Chondrocyte (in vitro differentiated cells): ENCODE measurements at places on chromosomes 2 and 18. TPM values are rescaled to one million over a fixed set of nuclear protein-coding genes. Genes with fewer than 3 reads are reported as not detected.

DNA sequence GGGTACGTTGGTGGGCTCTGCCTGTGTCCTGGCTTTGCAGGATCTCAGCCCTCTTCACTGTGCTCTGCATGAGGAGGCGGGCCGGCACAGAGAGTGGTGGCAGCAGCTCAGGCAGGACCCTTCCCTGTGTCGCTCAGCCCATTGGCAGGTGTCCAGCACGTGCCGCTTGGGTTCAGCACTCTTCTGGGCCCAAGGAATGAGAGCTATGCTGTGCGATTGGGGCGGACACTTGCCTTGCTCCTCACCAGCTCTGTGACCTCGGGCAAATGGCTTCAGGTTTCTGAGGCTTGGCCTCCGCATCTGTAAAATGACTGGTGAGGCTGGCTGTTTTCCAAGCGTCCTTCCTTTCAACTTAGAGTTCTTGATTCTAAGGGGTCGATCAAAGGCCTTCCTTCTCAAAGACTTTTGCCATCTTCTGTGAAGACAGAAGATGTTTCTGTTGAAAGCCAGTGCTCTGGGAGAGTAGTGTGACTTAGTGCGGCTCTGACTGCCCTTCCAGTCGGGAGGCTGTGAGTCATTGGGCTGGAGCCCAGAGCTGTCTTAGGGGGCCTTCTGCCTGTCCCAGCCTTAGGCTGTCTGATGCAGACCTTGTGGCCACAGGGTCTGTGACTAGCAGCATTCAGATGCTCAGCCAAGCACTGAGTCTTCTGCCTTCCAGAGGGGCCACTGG is 35.6 kb downstream of the GLI2 start:
- H3K27me3 ChIP-seq: no peaks in the 10 kb centered on the region
- H3K4me1 ChIP-seq: peaks cover 65% of the 10 kb centered on the region
- H3K4me3 ChIP-seq: no peak overlapping the region
- DNase-seq: peak; percentile 89
- no peaks in the 10 kb centered on the region for H3K36me3 ChIP-seq

DNA sequence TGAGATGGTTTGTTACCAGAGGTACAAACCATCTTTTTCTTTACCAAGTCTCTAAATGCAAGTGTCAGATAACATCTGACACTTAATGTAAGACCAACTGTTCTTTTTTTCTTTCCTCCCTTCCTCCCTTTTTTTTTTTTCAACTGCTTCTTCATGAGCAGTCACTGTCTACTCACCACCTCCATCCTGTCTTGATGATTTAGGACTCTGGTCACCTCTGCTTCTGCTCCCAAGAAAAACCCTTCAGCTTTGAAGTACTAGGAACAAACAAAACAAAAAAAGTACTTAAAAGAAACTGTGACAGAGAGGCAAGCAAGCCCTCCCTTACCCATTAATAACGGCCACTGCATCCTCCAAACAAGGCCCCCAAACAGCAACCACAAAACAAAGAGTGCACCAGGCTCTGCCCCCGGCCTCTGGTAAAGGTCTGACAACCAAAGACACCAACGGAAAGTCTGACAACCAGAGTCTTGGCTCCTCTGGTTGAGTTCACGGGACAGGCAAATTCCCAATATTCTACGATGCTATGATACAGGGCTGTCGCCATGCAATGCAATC is 141.0 kb downstream of the ARL4C start:
- H3K4me3 ChIP-seq: no peak overlapping the region
- no peak overlapping the region for H3K27ac ChIP-seq
- peaks cover 6% of the 10 kb centered on the region for H3K36me3 ChIP-seq
- H3K4me1 ChIP-seq: peaks cover 8% of the 10 kb centered on the region
- no peak for DNase-seq
- no peaks in the 10 kb centered on the region for H3K27me3 ChIP-seq

TXNDC2 gene
- 0.17 to 0.41 TPM (median 0.28 TPM) in 3 replicates for total RNA-seq

- peak; percentile 90 for DNase-seq
- H3K36me3 ChIP-seq: peaks cover 12% of the 10 kb centered on the region
- H3K4me1 ChIP-seq: peaks cover 48% of the 10 kb centered on the region
- H3K27me3 ChIP-seq: no peaks in the 10 kb centered on the region
Measured at GRCh38 chr2:231714639-231715498, 6.5 kb downstream of the PTMA start.

DNA sequence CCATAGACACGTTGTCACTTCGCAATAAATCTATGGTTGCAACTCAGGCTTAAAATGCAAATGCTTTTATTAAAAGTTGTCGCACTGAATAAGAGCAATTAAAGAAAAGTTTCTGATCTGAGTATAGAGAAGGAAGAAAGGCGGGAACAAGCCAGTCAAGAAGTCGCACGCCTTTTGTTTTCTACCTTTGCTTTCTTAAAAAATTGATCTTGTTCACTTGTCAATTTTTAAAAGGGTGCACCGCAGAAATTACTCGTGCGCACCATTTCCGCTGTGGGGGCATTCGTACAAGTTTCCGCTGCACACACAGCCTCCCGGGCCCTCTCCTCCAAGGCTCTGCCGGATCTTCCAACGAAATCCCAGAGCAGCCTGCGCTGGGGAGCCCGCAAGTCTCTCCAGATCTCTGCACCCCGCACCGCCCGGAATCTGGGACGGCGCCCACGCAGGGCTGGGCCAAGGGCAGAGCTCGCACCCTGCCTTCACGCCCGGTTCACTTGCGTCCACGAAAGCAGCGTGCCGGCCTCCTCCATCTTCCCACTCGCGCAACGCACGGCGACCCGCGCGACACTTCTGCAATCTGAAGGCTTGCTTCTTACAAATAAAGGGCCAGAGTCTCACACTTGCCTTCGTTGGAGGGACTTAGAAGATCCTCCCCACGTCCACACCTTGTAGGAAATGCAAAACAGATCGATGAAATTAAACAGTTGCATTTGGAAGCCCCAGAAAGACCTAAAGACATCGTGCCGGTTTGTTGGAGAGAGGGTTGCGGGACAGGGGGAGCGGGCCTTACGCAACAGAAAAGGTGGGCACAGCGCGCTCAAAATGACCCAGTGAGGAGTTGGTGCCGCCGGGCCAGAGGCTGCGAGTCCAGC is 2.6 kb upstream of the SALL3 start:
- peaks cover 56% of the 10 kb centered on the region for H3K27me3 ChIP-seq
- H3K4me1 ChIP-seq: peaks cover 10% of the 10 kb centered on the region
- H3K4me3 ChIP-seq: no peak overlapping the region
- no peak overlapping the region for H3K27ac ChIP-seq
- peaks cover 3% of the 10 kb centered on the region for H3K36me3 ChIP-seq

DNA sequence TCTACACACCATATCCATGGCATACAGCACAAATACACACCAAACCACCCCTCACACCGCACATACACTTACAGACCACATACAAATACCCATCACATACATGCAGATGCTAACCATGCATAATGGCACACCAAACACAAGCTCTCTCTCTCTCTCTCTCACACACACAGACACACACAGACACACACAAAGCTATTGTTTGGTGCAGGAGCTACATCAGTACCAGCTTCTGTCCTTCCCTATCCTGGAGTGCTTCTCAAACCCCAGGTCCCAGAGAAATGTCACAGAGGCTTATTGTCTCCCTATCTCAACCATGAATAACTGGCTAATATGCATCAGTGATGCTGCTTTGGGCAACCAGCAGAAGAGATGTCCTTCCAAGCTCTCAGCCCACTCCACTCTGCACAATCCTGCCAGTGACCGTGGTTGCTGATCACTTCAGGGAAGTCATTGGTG is 36.5 kb upstream of the ST3GAL5 start:
- H3K36me3 ChIP-seq: no peaks in the 10 kb centered on the region
- no peak overlapping the region for H3K4me3 ChIP-seq
- no peak overlapping the region for H3K27ac ChIP-seq
- H3K27me3 ChIP-seq: no peaks in the 10 kb centered on the region
- no peak for DNase-seq
- peaks cover 33% of the 10 kb centered on the region for H3K4me1 ChIP-seq

CNRIP1 gene
- total RNA-seq: 23.4 to 25.9 TPM (median 24.7 TPM) in 3 replicates

DNA sequence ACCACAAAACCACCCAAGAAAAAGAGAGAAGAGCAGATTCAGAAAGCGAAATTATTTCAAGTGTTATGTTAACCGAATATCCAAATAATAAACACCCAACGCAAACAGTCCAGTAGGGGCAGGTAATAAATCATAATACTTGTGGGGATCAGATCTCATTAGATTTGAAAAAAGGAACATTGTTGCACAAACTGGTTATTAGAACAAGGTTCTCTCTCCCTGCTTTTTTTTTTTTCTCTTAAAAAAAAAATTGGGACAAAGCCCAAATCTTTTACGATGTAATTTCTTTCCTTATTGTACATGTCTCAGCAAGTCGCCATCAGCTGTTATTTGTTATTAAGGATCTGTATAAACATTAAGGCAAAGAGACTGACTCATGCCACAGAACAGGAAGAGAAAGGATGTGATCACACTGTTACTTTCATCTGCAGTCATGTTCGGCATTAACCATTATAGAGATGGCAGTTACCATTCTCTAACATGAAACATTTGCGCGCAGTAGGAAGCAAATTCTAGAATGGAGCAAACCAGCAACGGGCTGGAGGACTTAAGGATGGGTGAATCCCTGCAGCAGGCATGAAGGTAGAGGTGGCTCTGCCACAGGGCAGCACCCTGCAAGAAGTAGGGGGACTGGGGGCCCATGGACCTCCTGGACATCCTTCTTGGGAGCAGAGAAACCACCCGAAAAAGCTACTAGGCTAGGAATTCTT is 42.0 kb downstream of the EPHA4 start:
- no peak overlapping the region for H3K4me3 ChIP-seq
- no peaks in the 10 kb centered on the region for H3K27me3 ChIP-seq
- peak overlapping the region; percentile 0 for H3K27ac ChIP-seq
- H3K36me3 ChIP-seq: no peaks in the 10 kb centered on the region
- H3K4me1 ChIP-seq: peaks cover 14% of the 10 kb centered on the region
- no peak for DNase-seq

DNA sequence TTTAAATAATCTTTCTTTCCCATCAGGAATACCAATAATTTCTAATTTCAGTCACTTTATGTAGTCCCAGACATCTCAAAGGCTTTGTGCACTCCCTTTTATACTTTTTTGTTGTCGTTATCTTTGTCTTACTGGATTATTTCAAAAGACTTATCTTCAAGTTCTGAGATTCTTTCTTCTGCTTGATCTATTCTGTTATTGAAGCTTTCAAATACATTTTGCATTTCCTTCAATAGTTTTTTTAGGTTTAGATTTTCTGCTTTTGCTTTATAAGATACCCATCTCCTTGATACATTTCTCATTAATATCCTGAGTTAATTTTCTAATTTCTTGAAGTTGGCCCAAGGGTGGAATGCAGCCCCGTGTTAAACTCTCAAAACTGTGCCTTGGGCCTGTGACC is 432.4 kb downstream of the RIT2 start:
- no peak overlapping the region for H3K27ac ChIP-seq
- no peak overlapping the region for H3K4me3 ChIP-seq
- H3K27me3 ChIP-seq: no peaks in the 10 kb centered on the region
- DNase-seq: no peak
- no peaks in the 10 kb centered on the region for H3K4me1 ChIP-seq

GRCh38 chr2:219433666-219434467 is 776 bp upstream of the SPEG start:
- no peak overlapping the region for H3K4me3 ChIP-seq
- peak; percentile 15 for DNase-seq
- no peaks in the 10 kb centered on the region for H3K27me3 ChIP-seq
- H3K36me3 ChIP-seq: no peaks in the 10 kb centered on the region
- no peak overlapping the region for H3K27ac ChIP-seq

GRCh38 chr2:217314021-217314460 is 454.2 kb upstream of the TNP1 start:
- no peak overlapping the region for H3K27ac ChIP-seq
- peaks cover 10% of the 10 kb centered on the region for H3K4me1 ChIP-seq
- DNase-seq: no peak
- H3K4me3 ChIP-seq: no peak overlapping the region
- no peaks in the 10 kb centered on the region for H3K27me3 ChIP-seq
- peaks cover 4% of the 10 kb centered on the region for H3K36me3 ChIP-seq

DNA sequence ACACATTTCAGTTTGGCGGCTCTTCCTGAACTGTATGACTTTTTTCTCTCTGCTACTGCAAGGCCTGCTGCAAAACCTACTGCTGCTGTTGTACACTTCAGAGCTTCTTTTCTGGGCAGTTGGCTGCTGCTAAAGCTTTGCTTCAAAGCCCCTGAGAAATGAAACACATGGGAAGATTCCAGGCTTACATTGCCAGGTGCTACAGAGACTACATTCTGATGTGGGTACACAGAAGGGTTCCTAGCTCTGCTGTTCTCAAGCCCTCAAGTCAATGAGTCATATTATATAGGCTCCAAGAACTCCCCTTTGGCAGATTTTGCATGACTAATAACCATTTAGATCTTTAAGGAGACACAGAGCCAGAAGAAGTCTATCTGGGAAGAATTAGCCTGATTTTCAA is 12.9 kb upstream of the PGAP1 start:
- H3K27me3 ChIP-seq: no peaks in the 10 kb centered on the region
- H3K4me3 ChIP-seq: no peak overlapping the region
- peaks cover 6% of the 10 kb centered on the region for H3K4me1 ChIP-seq
- no peaks in the 10 kb centered on the region for H3K36me3 ChIP-seq
- H3K27ac ChIP-seq: no peak overlapping the region

CCBE1 gene
- 0.38 to 1.8 TPM (median 0.72 TPM) in 3 replicates for total RNA-seq

DNA sequence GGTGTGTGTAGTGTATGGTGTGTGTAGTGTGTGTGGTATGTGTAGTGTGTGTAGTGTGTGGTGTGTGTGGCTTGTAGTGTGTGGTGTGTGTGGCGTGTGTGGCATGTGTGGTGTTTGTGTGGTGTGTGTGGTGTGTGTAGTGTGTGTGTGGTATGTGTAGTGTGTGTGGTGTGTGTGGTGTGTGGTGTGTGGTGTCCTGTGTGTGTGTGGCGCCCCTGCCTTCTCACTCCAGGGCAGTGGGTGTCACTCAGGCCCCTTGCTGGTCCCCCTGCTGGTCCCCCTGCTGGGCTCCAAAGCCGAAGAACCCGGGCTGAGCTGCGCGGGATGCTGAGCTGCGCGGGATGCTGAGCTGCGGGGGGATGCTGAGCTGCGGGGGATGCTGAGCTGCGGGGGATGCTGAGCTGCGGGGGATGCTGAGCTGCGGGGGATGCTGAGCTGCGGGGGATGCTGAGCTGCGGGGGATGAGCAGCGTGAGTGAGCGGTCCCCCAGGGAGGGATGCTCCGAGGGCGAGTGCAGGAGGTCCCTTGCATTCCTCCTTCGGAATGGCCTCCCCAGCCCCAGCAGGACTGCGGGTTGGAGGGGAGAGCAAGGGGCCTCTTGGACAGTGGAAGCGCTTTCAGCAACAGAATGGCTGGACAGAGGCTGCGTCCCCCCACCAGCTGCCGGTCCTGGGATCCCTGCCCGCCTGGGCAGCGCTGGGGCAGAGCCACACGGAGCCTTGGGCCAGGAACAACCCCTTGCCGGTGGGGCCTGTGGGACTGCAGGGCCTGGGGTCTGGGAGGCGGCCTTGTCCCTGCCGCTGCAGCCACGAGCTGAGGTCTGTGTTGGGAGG is 3.4 kb upstream of the RTP5 start:
- H3K4me3 ChIP-seq: no peak overlapping the region
- no peak overlapping the region for H3K27ac ChIP-seq

DNA sequence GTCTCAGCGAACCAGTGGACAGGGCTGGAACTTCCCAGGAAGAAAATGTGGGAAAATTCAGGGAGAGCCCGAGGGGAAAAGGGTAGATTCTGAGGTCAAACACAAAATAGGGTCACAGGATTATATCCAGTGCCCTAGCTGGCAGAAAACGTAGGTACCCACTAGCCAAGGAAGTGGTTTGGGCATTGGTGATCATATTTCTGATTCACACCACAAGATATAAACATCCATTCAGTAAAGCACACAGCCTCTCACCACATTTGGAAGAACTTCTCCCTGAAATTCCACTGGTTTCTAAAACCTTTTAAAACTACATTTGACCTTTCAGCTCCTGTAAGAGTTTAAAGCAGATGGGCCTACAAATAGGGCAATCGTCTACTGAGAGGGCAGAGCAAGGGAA is 186.9 kb downstream of the TTC32 start:
- no peaks in the 10 kb centered on the region for H3K27me3 ChIP-seq
- peaks cover 10% of the 10 kb centered on the region for H3K4me1 ChIP-seq
- no peak overlapping the region for H3K4me3 ChIP-seq
- H3K36me3 ChIP-seq: peaks cover 2% of the 10 kb centered on the region
- H3K27ac ChIP-seq: no peak overlapping the region
